Stimulated activated CD4-positive, alpha-beta T cell treated with anti-CD3 and anti-CD28 coated beads, Interleukin-4, amount 100 ng/mL, for 4 hours (primary cell): ENCODE measurements at places on chromosomes 12 and 14.

DNA sequence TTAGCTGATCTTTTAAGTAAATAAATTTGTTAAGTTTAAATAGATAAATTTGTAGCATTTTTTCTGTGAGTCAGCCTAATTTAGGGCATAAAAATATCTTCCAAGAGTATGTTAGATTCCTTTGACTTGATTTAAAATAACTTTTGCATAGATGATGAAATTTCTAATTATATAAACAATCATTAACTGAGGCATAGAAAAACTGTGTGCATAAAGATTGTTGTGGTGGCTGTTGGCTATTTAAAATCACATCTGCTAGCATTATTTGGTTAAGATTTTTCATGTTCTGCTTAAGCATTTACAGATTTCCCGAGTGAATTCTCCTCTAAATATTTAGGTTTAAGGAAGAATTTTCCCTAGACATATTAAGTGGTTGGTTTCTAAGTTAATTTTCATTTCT is 223.2 kb downstream of the FSCB start:
- DNase-seq, result no peak

GRCh38 chr12:19885093-19885812 is 446.0 kb downstream of the AEBP2 start:
- DNase-seq, result no peak

DNA sequence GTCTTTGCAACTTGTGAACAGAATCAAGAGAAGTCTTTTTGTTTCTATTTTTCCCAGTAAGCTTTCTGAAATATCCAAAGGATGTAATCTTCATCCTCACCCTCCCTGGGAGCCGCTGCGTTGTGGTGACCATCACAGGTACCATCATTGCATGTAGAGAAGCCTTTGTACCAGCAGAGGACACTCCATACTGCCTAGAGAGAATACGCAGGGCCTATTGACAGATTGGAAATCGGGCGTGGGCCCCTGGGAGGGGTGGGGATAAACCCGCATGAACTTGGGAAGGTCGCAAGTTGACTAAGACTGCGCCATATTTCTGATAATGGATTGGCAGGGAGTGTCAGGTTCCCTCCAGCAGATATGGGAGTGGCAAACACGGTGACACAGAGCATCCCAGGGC is 12.7 kb downstream of the KRT1 start:
- DNase-seq, result no peak

DNA sequence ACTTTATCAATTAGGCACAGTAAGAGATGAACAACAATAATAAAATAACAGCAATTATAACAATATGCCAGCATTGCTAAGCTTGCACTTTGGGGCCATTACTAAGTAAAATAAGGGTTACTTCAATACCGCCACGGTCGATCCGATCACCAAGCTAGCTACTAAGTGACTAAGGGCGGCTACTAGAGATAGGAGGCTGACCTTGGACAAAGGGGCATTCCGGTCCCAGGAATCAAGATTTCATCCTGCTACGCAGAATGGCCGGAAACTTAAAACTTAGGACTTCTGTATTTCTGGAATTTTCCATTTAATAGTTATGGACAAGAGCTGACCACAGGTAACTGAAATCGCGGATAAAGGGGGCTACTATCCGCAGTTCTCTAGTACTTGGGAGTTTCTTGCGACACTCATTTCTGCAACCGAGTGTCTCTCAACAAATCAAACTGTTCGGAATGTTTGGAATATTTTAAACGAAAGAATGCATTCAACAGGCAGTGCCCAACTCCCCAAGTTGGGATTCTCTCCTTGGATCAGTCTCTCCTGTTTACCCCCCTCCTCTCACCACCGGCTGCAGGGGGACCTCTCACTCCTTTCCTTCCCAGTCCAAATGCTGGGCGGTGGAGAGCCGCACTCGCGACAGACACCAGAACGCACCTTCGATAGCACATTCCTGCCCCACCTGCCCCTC is 650 bp downstream of the HEBP1 start:
- no peak for DNase-seq

GRCh38 chr14:106670011-106670410 is 1143.6 kb downstream of the TMEM121 start:
- no peak for DNase-seq

DNA sequence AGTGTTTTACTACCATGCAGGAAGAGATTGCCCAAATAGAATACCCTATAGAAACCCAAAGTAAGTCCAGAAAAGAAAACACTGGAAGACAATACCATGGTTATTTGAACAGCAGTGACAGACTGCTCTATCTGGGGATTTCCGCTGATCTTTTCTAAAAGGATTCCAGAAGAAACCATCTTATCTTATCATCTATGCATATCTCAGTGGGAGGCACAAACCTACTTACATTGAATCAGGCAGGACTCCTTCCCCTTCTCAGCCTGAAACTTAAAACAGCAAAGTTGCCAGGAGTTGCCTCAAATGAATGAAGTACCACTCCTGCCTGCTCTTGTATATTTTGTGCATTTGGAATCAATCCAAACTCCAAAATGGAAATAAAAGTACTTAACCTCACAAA is 56.7 kb upstream of the NR2C1 start:
- no peak for DNase-seq
